ENCODE measurements at places on chromosomes 16 and 17.
A peak's percentile ranks its signal among the peaks of the same experiment; 100 is the strongest.

DNA sequence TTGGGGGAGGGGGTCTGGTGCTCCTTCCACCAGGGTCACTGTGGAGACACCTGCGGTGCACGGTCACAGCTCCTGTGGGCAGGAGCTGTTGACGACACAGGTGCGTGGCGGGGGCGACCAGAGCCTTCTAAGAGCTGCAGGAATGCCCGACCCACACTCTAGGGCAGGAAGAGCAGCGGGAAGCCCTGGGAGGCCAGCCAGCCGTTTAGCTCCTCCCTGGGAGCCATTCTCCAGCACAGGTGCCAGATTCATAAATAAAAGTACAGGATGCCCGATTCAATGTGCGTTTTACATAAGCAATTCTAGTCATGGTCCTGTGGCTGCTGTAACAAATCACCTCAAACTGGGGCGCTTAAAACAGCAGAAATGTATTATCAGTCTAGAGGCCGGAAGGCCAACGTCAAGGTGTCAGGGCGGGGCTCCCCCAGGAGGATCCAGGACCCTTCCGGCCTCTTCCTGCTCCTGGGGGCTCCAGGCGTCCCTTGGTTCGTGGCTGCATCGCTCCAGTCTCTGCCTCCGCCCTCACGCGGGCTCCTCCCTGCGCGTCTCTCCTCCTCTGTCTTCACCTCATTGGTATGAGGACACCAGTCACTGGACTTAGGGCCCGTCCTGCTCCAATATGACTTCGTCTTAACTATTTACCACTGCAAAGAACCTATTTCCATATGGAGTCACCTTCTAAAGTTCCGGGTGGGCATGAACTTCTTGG, 155.4 kb downstream of the FOXL1 start:
- DNase-seq: peak; percentile 41

GRCh38 chr16:69077251-69077650, 28.2 kb upstream of the HAS3 start:
- no peak for DNase-seq

GRCh38 chr16:66910175-66910940, 8.3 kb downstream of the CDH16 start:
- DNase-seq: no peak

DNA sequence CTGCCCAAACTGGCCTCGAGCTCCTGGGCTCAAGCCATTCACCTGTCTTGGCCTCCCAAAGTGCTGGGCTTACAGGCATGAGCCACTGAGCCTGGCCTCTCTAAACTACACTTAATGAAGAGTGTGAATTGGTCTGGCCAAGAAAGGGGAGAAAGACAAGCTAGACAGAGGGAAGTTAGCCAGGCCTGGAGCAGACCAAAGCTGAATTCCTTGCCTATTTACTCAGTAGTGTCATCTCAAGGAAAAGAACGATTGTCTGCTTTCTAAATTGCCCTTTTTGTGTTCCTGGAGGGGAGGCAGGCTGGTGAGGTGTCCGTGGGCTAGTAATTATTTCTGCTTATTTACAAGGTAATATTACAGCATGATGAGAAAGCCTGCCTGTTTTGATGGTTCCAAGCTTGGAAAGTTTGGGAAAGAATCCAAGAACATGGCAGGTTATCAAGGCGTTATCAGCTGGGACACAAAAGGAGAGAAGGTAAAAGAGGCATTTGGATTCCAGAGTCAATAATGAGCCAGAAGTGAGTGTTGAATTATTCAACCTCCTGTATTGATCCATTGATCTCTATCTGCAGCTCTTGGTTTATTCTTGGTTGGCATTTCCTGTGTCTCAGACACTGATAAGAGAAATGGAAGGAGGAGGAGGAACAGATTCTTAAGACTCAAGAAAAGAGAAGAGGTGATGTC, 6.3 kb upstream of the CBFB start:
- DNase-seq: no peak

DNA sequence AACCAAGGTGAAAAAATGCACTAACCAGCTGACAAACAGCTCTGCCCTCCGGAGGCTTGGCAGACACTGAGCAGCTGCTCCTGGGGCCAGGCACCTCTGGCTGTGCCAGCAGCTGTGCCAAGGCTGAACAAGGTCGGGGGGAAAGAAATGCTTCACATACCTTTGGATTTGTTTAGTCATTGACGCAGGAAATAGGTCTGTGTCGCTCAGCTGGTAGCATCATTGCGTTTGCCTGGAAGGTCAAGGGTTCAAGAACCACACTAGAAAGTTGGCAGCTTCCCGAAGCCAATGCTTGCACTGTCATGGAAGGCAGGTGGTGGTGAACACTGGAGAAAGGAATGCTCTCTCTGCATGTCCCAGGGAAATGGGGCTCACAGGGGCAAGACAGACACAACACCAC, 63.5 kb downstream of the PCTP start:
- DNase-seq: no peak

DNA sequence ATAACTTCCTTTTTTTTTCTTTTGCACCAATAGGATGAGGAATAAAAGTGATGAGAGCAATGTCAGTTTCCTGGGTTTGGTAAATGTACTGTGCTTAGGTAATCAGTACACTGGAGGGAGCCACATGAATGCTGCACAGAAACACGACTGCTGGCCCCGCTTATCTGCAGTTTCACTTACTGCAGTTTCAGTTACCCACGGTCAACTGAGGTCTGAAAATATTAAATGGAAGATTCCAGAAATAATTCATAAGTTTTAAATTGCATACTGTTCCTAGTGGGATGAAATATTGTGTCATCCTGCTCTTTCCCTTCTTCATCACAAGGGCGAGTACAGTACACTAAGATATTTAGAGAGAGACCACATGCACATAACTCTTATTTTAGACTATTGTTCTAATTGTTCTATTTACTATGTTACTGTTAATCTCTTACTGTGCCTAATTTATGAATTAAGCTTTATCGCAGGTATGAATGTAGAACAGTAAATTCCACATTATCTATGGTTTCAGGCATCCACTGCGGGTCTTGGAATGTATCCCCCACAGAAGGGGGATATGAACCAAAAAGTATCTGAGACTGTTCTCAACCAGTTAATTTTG, 6.4 kb upstream of the LGALS3BP start:
- no peak for DNase-seq

GRCh38 chr17:82439829-82440365, 10.7 kb downstream of the CYBC1 start:
- no peak for DNase-seq

DNA sequence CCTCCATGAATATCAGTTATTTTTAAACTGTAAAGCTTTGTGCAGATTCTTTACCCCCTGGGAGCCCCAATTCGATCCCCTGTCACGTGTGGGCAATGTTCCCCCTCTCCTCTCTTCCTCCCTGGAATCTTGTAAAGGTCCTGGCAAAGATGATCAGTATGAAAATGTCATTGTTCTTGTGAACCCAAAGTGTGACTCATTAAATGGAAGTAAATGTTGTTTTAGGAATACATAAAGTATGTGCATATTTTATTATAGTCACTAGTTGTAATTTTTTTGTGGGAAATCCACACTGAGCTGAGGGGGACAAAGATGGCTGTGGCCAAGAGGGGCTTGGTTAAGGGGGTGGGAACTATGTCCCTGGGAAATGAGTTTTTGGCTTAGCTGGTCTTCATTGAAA, 2.3 kb downstream of the CCL11 start:
- DNase-seq: no peak

GRCh38 chr17:9677411-9677810, 32.1 kb downstream of the USP43 start:
- no peak for DNase-seq

DNA sequence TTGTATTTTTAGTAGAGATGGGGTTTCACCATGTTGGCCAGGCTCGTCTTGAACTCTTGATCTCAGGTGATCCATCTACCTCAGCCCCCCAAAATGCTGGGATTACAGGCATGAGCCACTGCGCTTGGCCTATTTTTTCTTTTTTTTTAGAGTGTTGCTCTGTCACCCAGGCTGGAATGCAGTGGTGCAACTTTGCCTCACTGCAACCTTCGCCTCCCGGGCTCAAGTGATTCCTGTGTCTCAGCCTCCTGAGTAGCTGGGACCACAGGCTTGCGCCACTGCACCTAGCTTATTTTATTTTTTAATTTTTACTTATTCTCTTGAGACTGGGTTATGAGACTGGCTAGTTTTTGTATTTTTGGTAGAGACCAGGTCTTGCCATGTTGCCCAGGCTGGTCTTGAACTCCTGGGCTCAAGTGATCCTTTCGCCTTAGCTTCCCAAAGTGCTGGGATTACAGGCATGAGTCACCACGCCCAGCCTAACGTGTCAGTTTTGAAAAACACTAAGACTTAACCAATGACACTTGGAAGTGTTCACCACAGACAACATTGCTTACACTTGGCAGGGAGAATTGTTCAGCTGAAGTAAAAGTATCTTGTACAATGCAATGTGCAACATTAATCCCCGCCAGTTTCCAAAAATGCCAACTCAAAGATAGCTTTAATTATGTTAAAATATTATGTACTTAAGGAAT, 26.9 kb downstream of the ATAD5 start:
- DNase-seq: no peak

DNA sequence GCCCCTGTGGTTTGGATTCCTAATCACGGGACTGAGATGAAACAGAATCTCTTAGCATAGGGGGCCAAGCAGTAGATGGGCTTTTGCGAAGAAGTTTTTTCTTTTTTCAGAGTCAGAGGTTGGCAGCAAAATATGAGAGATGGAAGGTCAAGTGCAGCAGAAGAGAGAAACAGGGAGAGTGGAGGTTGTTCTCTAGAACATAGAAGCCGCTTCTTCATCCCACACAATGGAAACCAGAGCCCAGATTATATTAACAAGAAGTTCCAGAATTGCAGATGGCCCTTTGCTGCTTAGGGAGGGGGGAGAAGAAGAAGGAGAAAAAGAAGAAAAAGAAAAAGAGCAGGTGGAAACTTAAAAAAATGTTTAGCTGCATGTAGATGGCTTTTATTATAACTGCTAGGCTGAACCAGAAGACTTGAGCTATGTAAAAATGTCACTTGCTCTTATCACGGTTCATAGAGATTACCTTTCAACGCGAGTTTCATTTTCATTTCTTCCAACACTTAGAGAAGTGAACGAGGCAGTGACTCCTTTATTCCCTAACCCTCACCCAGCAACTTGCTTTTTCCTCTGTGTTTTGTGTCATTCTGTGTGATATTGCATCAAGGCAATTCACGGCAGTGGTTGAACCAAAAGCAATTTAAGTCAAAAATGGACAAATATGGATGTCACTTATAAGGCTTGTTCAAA, 737.5 kb downstream of the WWOX start:
- no peak for DNase-seq

DNA sequence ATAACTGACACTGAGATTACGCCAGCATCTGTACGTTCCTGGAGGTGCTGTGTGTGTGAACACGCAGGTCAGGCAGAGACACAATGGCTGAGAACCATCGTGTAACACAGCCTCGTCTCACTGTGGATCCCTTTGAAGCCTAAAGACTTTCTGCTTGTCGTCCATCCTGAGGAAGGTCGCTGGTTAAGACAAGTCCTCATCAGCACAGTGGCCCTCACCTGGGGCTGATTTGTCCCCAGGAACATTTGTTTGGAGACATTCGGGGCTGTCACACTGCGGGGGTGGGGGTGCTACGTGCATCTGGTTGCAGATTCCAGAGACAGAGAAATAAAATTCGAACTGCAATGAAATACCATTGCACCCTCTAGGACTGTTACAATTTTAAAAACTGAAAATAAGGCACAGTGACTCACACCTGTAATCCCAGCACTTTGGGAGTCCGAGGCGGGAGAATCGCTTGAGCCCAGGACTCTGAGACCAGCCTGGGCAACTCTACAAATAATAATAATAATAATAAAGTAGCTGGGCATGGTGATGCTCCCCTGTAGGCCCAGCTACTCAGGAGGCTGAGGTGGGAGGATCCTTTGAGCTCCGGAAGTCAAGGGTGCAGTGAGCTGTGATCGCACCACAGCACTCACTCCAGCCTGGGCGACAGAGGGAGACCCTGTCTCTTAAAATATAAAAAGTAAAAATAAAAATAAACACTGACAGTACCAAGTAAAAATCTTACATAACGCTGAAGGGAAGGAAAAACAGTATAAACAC, 112.0 kb upstream of the METRNL start:
- no peak for DNase-seq

DNA sequence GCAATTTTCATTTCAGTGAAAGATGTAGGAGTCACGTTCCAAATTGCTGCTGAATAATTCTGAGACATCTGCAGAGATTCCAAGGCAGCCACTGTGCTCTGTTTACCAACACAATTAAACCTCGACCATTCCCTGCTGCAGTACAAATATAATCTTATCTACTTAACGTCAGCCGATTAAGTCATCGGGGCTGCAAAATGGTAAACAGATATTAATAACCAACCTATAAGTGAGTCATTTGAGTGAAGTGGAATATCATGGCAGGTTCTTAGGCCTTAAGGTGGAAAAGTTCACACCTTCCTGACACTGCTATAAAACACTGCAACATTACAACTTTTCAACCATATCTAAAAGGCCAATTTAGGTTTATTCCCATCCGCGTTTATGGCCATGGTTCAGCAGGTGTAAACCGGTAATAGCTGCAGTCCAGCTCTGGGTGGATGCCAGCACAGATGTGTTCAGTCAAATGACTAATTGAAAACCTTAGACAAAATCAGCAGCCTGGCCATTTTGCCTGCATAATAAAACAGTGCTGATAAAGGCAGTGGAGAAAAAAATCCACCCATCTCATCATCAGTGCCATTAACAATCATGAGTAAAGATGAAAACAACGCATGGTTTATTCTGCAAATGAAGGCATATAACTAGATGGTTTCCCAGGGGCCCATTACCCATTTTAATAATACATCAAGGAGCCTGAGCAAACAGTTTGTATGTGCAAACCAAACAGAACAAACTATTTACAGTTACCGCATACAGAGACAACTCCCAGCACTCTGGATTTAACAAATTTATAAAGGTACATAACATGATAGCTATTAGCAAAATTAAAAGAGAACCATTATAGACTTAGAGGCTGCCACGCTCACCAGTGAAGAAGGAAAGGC, 202.9 kb upstream of the IRX3 start:
- no peak for DNase-seq

DNA sequence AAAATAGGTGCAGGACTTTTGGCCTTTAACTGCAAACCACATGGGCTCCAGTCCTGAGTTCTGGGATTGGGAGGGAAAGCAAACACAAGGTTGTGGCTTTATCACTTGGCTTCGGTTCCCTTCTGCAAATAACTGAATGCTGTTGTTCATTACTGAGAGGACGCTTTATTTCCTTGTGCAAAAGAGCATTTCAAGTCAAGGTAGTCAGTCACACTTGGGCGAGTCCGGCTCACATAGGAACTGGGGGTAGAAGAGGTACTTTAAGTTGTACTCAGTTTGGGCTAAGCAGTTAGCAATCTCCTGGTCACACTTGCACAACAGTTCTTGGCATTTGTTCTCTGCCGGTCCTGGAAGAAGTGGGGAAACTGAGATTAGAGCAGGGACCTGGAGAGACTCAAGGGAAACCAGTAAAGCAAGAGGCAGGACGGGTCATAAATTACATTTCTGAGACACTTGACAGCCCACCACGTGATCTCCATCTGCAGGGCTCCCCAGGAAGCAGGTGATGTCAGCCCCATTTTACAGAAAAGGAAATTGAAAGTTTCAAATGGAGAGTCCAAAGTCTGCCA, 21.6 kb downstream of the PLA2G10 start:
- no peak for DNase-seq

- DNase-seq: no peak
These were observed 613.5 kb downstream of the RBFOX1 start for GRCh38 chr16:7946142-7946541.

- DNase-seq: no peak
These were observed 793.3 kb upstream of the SOX9 start for GRCh38 chr17:71327376-71328059.

- peak; percentile 64 for DNase-seq
These were observed 57.9 kb upstream of the CACNG4 start for GRCh38 chr17:66906321-66907278.

All from neural progenitor cell (in vitro differentiated cells).